NCI-H2029 (cell line): ENCODE measurements at places on chromosomes 11 and 22.

GRCh38 chr11:68275721-68276507 is 4.1 kb upstream of the C11orf24 start:
- DNase-seq, result no peak

- DNase-seq, result no peak
Measured at GRCh38 chr22:46736705-46737104, 1.3 kb downstream of the CERK start.

DNA sequence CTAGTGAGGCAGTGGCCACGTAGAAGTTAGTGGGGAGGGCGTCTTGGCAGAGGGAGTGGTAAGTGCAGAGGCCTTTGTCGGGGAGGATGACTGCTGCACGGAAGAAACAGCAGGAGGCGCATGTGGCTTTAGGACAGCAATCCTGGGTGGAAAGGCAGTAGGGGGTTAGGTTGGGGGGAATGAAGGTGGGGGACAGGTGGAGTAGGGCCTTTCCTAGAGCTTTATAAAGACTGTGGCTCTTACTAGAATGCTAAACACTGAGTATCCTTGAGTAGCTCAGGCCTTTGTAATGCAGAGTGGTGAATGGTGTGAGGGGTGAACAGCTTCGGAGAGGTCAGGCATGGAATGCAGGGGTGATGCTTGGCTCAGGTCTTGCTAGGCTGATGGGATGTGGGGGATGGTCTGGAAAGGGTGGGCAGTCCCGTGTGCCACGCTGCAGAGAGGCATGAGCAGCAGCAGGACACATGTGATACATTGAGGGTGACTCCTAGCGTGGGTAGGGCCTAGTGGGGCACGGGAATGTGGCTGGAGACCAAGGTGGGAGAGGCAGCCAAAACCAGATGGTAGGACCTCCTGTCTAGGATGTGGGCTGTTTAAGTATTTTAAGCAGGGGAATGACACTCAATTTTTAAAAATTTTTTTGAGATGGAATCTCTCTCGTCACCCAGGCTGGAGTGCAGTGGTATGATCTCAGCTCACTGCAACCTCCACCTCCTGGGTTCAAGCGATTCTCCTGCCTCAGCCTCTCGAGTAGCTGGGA is 19.2 kb downstream of the AP2A2 start:
- no peak for DNase-seq

DNA sequence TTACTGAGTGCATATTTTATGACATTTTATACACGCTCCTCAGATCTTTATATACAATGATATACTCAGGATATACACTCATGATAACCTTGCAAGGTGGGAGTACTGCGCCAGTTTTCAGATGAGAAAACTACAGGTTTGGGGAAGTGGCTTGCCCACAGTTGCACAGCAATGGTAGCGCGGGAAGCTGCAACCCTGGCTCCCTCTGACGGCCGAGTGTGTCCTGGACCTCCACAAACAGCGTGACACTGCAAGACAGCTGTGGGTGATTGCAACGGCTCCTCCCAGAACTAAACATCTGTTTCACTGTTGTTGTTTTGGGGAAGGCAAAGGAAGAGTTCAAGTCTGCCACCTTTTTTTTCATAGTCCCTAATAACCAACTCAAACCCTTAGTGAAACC is 47.0 kb downstream of the PACSIN2 start:
- no peak for DNase-seq

DNA sequence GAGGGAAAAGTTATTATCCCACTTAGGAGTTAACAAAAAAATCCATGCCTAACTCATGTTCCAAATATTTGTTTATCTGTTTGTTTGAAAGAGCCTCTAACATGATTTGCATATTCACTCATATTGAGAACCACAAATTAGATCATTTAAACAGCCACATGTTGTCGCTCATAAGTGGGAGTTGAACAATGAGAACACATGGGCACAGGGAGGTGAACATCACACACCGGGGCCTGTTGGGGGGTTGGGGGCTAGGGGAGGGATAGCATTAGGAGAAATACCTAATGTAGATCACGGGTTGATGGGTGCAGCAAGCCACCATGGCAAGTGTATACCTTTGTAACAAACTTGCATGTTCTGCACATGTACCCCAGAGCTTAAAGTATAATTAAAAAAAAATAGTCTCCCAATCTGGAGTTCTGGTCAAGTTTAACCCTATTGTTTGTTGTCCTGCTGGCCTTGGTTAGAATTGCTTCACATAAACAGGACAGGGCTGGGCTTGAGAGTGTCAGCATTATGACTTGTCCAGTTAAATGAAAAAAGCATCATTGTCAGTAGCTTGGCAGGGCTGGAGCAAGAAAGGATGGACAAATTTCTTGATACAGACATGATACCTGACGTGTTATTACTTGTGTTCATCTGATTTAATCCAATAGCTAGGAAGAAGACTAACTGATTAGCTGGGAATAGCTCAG is 57.8 kb upstream of the PSMA1 start:
- no peak for DNase-seq

DNA sequence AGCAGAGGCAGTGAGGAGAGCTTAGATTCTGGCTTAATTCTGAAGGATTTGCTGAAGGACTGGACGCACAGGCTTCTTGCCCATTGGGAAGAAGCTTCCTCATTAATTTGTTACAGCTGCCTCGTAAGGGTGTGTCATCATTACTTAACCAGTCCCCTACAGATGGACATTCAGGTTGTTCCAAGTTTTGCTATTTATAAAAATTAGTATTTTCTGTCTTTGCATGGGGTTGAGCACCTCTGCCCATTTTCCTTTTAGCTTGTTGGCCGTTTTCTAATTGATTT is 38.1 kb downstream of the CAPN1 start:
- no peak for DNase-seq

DNA sequence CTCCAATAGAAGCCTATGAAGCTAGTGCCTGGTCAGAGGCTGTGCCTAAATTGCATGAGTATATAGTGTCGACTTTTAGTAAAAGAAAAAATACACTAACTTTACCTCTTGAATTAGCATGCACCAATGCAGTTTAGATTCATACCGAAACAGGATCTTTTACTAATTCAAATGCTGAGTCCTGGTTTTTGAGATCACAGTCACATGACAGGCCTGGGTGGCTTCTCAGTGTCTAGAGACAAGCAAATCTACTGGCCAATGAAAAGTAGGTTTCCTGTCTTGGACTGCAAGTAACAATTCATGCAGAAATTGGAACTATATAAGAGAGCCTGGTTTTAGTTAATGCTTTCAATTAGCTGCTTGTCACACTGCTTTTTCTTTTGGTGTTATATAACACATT is 7.2 kb downstream of the ARHGEF12 start:
- DNase-seq, result no peak

- no peak for DNase-seq
Measured at GRCh38 chr22:45319324-45319685, 9.6 kb downstream of the FAM118A start.

- DNase-seq, result no peak
Measured at GRCh38 chr11:110991661-110992355, 253.7 kb upstream of the POU2AF2 start.

- no peak for DNase-seq
Measured at GRCh38 chr11:61928606-61929005, 11.2 kb upstream of the RAB3IL1 start.

DNA sequence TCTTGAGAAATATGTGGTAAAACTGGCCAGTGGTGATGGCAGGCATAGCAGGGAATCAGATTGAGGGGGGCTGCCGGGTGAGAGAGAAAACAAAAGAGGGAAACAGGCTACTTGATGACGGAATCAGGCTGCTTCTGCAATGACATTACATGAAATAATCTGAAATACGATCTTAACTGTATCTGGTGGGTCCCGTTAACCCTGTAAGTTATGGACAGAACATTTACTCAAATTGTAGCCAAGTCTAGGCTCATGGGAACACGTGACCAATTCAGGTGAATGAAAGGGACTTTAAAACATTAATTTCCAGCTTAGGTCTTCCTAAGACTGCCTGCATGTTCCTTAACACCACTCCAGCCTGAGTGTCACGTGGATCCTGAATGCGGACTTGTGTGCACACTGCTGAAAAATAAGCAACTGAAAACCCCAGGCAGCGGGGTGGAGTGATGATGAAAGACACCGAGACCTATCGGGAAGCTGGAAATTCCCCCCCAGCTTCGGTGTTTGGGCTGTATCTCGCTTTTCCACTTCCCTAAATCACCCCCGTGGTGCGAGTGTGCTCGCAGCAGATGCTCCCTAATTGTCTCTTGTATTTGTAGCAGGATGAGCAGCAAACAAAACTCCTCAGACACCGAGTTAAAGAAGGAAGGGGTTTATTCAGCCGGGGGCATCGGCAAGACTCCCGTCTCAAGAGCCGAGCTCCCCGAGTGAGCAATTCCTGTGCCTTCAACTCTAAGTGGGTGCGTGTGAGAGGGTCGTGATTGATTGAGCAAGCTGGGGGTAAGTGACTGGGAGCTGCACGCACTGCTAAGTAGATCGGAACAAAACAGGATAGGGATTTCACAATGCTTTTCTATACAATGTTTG is 145.0 kb upstream of the GRK3 start:
- DNase-seq, result no peak
